ENCODE measurements at places on chromosomes 1 and 21. TPM values are rescaled to one million over a fixed set of nuclear protein-coding genes. Genes with fewer than 3 reads are reported as not detected.

The SMIM1 gene
- 0.66 TPM for total RNA-seq

The CCDC18 gene
- 16.4 TPM for total RNA-seq

The RNF186 gene
- not detected for total RNA-seq

The U2AF1 gene
- 8.7 TPM for total RNA-seq

The FAM72D gene
- total RNA-seq: 7.5 TPM

The CD34 gene
- not detected for total RNA-seq

The SLC1A7 gene
- total RNA-seq: not detected

The CNR2 gene
- total RNA-seq: 0.02 TPM

The CFAP45 gene
- 1.5 TPM for total RNA-seq

Measured in activated CD4-positive, alpha-beta T cell treated with anti-CD3 and anti-CD28 coated beads, Interleukin-2, amount 10 ng/mL, durations not matched to agents 24 days and 14 days (primary cell).